Muscle of back (tissue), 13 donors: ENCODE measurements at places on chromosomes 12 and 14.

DNA sequence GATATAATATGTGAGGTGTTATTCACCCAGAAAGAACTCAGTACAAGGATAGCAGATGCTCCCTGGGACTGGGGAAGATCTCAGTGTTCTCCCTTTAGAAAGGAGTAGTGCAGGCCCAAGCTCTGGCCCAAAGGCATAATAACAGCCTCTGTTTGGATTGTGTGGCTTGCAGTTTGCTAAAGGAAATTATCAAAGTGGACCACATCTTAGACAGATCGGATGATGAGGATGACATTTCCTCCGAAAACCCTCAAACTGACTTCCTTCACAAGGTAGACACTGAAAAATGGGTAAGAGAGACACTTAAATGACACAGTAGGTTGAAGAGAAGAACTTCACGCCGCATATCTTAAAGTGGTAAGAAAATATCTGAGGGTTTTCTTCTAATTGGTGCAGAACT is 26.1 kb downstream of the SMCO2 start:
- DNase-seq, result no peak

DNA sequence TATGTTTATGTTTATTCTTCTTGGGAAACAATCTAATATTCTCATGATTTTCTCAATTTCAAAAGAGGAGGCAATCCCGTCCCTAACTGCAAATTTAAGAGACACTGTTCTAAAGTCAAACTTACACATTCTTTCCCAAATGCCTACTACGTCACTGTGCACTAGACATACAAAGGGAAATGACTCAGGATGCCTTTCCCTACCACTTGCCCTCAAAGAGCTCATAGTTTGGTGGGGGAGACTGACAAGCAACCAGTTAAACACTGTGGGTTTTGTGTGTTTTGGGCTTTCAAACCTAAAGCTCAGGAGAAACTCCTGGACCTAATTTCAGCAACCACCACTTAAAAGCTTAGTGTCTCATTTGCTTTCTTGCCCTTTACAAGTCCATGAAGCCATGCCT is 58.4 kb downstream of the ATP2B1 start:
- DNase-seq, result no peak

GRCh38 chr14:22088614-22089342 is 415.2 kb upstream of the OR4E1 start:
- no peak for DNase-seq

DNA sequence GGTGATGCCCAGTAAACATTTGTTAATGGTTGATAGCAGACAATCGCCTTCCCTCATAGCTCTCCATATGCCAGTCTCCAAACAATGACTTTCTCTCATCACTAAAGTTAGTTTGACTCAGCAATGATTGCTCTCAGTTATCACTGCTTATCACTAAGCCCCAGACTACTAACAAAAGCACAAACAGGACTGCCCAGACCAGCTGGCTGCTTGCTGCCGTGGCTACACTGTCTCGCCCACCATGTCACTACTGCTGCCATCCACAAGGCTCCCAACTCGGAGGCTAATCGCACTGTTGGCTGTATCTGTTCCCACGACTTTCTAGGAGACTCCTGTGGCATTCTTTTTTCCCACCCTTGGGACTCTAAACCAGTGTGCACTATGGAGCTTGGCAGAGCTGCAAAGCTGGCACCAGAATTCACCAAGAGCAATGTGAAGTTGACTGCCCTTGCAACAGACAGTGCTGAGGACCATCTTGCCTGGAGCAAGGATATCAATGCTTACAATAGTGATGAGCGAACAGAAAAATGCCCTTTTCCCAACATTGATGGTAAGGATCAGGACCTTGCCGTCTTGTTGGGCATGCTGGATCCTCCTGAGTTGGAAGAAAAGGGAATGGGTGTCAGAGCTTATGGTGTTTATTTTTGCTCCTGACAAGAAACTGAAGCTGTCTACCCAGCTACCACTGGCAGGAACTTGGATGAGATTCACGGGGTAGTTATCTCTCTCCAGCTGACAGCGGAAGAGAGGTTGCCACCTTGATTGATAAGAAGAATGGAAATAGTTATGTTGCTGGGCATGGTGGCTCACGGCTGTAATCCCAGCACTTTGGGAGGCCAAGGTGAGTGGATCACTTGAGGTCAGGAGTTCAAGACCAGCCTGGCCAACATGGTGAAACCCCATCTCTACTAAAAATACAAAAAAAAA is 27.1 kb upstream of the NR2C1 start:
- DNase-seq, result no peak

- DNase-seq, result peak; percentile 16
Observed at GRCh38 chr12:112191840-112192321, 66.5 kb downstream of the TRAFD1 start.

DNA sequence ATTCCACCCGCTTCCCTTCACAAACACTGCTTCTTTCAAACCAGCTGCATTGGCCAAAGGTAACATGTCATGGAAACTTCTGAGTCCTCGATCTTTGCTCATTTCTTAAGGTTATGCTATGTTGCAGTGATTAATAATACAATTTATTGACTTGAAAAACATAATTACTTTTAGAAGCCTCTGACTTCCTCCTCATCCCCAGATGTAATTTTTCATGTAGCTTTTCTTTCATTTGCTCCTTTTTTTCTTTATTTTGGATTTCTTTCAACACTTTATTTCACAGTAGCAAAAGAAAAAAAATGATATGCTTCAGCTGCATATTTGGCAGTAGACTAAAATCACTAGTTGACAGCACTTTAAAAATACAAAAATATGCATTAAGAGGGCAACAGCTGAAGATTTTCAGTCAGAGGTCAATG is 116.2 kb downstream of the LRRIQ1 start:
- no peak for DNase-seq

DNA sequence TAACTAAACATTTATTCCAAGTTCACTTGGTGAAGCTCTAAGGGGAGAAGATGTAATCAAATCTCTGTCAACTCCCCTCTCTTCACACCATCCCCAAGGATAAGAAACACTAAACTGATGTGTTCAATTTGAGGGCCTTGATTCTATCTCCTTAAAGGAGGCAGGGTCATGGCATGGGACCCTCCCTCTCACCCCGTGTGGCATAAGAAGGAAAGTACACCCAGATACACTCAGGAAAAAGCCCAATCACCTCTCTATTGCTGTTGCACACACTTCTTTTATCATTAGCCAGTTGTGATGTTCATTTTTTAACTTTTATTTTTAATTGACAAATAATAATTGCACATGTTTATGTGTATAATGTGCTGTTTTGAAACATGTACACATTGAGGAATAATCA is 35.1 kb downstream of the WASHC3 start:
- no peak for DNase-seq

DNA sequence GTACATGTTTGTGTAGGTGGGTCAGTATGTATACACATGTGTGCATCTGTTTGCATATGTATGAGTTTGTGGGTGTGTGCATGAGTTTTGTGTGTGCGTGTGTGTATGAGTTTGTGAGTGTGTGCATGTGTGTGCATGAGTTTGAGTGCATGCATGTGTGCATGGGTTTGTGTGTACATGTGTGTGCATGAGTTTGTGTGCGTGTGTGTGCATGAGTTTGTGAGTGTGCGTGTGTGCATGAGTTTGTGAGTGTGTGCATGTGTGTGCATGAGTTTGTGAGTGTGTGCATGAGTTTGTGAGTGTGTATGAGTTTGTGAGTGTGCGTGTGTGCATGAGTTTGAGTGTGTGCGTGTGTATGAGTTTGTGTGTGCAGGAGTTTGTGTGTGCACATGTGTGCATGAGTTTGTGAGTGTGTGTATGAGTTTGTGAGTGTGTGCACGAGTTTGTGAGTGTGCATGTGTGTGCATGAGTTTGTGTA is 61.5 kb downstream of the FZD10 start:
- no peak for DNase-seq

DNA sequence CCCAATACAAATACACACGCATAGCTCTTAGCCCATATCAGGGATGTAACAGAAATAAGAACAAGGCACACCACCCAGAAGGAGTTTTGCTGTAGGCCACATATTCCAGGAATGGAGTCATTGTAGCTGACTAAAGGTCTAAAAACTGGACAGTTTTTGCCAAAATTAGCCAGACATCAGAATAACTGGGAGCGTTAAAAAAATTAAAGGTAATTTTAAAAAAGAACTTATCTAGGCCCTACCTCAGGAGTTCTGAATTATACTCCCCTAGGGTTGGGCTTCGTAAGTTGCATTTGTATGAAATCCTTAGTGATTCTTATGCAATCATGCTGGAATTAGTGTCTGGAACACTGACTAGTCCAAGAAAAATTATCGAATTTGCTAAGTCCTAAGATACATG is 987.7 kb downstream of the GALC start:
- no peak for DNase-seq

- no peak for DNase-seq
Observed at GRCh38 chr14:99689266-99690236, 5.5 kb downstream of the CYP46A1 start.

DNA sequence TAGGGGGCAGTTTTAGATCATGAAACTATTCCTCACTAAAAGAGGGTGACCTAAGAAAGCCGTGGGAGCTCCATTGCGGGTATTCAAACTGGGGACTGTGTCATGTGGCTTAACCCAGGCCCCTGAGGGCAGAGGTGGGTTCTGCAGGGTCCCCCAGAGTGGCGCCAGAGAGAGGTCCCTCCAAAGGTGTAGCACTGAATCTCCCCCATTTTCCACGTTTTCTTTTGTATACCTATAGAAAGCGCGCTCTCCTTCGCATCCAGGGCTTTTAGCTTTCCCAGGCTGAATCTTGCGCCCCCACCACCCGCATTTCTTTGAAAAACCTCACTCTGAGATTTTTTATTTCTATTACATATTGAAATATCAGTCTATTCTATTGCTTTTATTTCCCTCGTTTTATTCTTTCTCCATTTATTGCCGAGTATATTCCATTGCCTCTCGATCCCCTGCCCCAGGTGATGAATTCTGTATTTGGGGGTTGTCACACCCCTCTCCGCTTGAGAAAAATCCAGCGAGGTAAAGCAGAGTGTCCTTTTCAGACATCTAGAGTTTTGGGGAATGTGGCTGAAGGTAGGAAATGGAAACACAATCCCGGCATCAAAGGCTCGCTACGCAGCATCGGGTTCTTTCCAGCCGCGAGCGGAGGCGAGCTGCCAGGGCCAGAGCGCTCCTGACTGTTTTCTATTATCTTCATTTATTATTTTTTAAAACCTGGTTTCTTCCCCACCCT is 870 bp upstream of the HOXC13 start:
- DNase-seq, result no peak

GRCh38 chr12:18074001-18074400 is 16.0 kb downstream of the RERGL start:
- DNase-seq, result no peak

DNA sequence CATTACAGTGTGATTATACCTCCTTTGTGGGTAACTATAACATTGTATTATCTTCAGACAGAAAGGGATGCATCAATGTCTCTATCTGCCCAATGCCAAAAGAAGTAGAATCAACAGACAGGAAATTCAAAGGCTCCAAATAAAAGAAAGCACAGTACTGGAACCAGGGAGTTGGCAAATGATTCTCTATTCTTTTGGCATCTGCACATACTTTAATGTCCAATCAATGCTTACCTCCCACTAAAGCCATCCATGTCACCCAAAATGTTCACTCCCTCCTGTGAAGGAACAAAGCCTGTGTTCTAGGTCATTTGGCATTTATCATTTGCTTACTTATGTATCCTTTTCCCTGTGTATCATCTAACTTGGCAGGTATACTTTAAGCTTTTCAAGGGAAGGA is 36.7 kb downstream of the KIF21A start:
- DNase-seq, result no peak

DNA sequence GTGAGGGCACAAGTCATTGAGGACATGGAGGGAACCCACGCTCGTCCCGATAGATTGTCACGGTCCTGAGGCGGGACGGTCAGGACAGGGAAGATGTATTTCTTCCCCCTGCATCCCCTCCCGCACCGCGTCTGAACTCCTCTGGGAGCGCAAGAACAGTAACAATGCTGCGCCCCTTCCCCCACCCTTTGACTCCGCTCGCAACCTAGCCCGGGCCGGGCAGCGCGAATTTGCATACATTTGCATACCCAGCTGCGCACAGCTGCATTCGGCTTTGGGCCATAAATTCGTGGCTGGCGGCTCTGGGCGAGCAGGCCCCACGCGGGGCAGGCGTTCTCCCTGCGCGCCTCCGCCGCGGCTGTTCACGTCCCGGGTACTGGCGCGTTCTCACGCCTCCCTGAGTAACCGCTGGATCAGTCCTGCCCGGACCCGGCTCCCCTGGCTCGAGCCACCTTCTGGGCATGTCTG is 29.0 kb upstream of the SMUG1 start:
- no peak for DNase-seq

DNA sequence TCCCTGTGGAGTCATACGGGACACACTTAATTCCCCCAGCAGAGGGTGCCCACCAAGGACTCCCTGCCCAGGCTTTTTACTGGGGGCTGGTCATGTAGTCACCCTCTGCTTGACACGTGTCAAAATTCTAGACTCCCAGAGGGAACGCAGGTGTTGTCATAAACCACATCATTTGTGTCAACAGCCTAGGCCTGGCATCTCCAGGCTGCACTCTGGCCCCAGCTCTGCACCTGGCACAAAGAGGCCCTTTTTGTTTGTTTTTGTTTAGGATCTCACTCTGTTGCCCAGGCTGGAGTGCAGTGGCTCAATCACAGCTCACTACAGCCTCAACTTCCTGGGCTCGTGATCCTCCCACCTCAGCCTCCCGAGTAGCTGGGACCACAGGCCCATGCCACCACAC is 21.1 kb downstream of the BRI3BP start:
- DNase-seq, result no peak

- no peak for DNase-seq
Observed at GRCh38 chr14:79331830-79332229, 879.5 kb downstream of the DIO2 start.

GRCh38 chr14:72839753-72840607 is 53.9 kb downstream of the DPF3 start:
- DNase-seq, result no peak

GRCh38 chr12:29754235-29755189 is 29.2 kb downstream of the TMTC1 start:
- DNase-seq, result no peak

GRCh38 chr14:73753887-73754795 is 40.0 kb upstream of the PNMA1 start:
- peak; percentile 78 for DNase-seq

DNA sequence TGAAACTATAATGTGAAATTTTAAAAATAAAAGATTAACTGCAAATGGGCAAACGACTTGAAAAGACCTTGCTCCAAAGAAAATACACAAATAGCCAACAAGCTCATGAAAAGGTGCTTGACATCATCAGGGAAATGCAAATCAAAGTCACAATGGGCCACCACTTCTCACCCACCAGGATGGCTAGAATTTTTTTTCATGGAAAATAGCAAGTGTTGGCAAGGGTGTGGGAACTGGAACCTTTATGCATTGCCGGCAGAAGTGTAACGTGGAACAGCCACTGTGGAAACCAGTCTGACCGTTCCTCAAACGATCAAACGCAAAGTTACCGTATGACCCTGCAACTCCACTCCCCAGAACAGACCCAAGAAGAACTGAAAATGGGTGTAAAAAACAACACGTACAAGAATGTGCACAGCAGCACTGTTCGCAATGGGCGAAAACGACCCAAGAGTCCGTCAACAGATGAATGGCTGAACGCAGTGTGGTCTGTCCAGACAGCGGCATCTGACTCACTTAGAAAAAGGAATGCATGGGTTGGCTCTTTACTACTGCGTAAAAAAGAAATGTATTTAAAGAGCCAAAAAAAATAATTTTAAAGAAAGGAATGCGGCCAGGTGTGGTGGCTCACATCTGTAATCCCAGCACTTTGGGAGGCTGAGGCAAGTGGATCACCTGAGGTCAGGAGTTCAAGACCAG is 40.2 kb downstream of the SCARB1 start:
- DNase-seq, result no peak

GRCh38 chr12:114269153-114269552 is 136.8 kb downstream of the TBX5 start:
- DNase-seq, result no peak
